ENCODE measurements at places on chromosomes 7 and 10.

DNA sequence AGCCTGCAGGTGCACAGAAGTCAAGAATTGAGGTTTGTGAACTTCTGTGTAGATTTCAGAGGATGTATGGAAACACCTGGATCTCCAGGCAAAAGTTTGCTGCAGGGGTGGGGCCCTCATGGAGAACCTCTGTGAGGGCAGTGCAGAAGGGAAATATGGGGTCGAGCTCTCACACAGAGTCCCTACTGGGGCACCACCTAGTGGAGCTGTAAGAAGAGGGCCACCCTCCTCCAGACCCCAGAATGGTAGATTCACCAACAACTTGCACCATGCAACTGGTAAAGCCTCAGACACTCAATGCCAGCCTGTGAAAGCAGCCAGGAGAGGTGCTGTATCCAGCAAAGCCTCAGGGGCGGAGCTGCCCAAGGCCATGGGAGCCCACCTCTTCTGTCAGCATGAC lies 205.8 kb downstream of the CCSER2 start:
- no peak for DNase-seq

DNA sequence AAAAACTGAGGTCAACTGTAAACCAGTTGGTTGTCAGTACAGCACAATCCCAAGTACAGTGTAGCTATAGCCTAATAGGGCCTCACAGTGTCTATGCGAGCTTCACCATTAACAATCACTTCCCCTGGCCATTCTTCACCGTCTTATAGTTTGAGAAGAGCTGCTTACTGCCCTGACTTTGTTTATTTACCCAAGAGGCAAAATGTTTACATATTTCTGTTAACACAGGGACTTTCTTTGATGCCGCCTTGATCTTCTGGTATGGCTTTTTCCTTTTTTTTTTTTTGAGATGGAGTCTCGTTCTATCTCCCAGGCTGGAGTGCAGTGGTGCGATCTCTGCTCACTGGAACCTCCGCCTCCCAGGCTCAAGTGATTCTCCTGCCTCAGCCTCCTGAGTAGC lies 3.3 kb downstream of the MYOF start:
- no peak for DNase-seq

DNA sequence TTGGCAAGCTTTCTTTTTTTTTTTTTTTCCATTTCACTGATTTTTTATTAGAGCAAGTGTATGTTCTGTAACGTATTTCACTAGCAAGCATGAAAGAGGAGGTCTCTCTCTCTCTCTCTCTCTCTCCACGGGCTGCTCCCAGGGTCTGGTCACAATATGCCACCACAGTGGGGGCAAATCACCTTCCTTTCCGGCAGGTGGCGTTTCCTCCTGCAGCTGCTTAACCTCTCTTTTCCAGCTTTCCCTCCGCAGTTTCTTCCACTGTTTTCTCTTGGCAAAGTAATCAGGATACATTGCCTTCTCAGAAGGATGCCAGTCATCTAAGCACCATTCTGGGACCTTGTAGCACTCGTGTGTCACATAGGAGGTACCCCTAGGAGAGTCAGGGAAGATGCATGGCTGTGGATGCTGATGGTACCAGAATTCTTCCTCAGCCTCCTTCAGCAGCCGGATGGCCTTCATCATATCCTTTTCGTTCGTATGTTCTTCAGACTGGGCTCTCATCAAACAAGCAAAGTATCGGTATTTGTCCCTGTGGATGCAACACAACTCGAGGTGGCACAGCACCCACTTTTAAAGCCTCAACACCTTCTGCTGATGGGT lies 197.3 kb upstream of the PODXL start:
- no peak for DNase-seq

DNA sequence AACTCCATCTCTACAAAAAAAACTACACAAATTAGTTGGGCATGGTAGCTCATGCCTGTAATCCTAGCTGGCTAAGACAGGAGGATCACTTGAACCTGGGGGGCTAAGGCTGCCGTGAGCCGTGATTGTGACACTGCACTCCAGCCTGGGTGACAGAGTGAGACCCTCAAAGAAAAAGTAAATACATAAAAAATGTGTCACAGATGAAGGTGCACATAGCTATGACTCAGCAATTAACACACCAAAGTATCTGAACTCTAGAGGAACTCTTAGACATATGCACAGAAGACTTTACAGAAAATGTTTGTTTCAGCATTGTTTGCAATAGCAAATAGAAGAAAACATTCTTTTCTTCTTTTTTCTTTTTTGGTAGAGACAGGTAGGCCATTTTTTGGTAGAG lies 8.3 kb downstream of the C10orf62 start:
- DNase-seq: no peak

- no peak for DNase-seq
These were observed 583.5 kb downstream of the PARD3 start for GRCh38 chr10:34231441-34232180.

DNA sequence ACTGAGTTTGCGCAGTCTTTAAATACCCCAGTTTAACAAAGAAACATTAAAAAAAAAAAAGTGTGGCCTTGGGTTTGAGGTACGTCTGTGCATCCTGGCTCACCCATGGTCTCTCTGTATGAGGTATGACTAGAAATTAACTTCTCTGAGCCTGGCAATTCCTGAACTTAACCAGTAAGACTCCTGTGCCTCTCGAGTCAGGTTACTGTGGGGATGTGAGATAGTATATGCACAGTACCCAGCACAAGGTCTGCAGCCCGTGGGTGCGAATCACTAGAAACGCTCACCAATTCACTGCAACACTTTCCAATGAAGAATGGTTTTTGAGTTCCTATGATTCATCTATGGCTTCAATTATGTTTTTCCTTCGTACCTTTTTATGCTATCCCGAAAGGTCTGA lies 149.9 kb downstream of the SFMBT2 start:
- DNase-seq: no peak

- DNase-seq: no peak
These were observed at the start of gene SLC25A13 for GRCh38 chr7:96321658-96322372. TSS of gene SLC25A13 (minus strand) at chr7:96322098. CDS start at chr7:96321956, 142 bp downstream.

GRCh38 chr7:151468217-151469018 lies 28.5 kb upstream of the CRYGN start:
- DNase-seq: no peak

DNA sequence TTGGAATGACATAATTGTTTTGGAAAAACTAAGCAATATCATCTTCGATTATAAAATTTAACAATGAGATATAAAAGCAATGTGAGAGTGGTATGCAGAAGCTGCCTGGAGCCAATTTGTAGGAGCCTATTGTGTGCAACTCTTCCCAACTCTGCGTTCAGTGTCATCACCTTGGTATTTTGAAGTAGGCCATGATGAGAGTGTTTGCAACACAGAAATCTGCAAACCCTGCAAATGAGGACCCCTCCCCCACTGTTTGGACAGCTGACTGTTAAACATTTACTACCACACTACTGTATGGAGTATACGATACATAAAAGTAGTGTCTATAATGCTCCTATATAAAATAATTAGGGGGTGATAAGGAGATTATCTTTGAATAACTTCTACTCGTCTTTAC lies 531.3 kb downstream of the ATRNL1 start:
- DNase-seq: no peak

DNA sequence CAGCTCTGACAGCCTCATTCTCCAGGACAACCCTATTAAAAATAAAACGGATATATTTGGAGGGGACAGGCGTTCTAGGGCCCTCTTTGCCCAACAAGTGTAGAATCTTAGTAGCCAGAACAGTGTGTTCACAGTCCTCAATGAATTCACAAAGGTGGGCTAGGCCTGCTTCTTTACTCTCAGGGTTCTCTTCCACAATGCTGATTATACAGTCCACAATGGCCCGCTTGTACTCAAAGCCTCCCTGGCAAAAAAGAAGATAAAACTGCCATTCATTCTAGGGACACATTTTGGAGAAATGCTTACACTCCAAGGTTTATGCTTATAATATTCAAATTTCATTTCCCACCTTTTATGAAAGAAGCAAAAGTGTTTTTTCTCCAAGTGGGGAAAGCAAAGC lies 62.6 kb downstream of the MEST start:
- no peak for DNase-seq

- no peak for DNase-seq
These were observed 304.3 kb downstream of the PTPRN2 start for GRCh38 chr7:158283016-158283974.

GRCh38 chr7:39741942-39742623 lies 118.7 kb downstream of the RALA start:
- no peak for DNase-seq

DNA sequence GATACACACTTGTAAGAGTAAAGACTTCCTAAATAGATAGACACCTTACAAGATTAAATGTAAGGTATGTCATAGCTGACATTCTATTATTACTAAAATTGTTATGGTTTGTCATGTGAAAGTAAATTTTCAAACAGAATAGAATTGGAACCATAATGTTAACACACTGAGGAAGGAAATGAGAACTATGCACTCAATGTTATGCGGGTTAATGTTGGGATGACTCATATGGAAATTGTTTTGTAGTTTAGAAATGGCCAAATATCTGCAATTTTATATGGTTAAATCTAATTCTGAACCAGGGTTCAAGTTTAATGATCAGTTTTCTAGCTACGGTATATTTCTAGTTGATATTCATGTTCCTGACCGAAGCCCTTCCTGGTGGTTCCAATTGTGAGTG lies 214.2 kb upstream of the ADO start:
- DNase-seq: no peak

- no peak for DNase-seq
These were observed 133.5 kb upstream of the PRSS58 start for GRCh38 chr7:142391191-142391992.

GRCh38 chr10:45082176-45082575 lies 81.5 kb downstream of the ZNF22 start:
- DNase-seq: no peak

- no peak for DNase-seq
These were observed 187.5 kb upstream of the NFE2L3 start for GRCh38 chr7:25964483-25964991.

DNA sequence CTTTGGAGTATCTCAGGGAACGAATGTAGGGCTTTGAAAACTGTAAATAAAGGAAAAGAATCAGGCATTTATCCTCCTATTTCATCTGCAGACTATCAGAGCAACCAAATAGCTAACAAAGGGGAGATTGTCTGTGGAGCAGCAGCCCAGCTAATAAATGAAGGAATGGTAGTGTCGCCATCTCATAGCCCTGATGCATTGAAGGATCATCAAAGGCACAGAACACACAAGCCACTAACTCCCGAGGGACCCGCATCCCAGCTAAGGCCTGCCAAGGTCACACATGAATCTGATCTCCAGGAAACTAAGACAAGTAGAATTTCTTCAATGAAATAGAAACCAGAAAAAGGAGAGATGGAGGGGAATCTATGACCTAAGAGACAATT lies 38.2 kb downstream of the CALML5 start:
- DNase-seq: no peak

- no peak for DNase-seq
These were observed 21.1 kb upstream of the ABCC2 start for GRCh38 chr10:99761365-99761764.

DNA sequence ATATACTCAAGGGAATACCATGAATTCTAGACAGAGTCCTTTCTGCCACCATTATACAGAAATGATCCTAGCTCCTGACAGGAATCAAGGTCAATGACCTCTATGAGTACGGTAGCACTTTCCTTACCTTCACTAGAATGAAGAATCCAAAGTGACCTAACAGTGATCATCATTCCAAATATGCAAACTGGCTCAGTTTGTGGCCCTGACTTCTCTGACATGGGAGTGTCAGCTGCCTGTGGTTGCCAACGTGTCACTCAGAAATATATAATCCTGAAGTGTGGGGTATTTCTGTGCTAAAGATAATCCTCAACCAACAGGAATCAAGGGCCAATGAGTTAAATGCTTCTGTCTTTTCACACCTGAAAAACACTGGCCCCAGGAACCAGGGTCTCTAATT lies 45.7 kb downstream of the COPG2 start:
- DNase-seq: no peak

GRCh38 chr7:101838837-101839483 lies 21.5 kb downstream of the CUX1 start:
- no peak for DNase-seq

GRCh38 chr7:140042386-140042670 lies 20.4 kb downstream of the PARP12 start:
- DNase-seq: no peak

GRCh38 chr10:28555358-28555757 lies 22.4 kb downstream of the WAC start:
- DNase-seq: no peak

DNA sequence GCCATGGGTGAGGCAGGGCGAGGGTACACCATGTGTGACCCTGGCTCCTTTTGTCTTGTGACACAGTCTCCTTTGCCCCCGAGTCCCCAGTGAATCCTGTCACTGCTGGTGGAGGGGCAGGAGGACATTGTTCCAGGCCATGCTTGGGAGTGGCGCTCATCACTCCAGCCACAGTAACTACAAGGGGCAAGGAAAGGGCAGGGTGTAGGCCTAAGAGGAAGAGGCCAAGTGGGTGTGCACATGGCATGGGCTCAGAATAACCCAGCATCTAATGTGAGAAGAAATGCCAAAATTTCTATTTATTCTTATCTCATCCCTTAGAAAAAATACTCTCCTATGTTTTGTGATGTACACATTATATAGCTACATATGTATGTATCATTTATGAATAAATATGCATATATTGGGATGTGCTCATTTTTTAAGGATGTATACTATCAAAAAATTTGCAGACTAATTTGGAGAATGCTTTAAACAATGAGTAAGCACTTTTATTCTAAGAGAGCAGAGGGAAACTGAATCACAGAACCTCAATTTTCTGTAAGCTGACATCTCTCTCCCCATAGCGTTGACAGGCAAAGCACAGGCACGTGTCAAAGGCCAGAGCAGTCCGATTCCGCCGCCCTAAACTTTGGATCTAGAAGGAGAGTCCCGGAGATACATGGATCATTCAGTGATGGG lies 36.9 kb downstream of the RNF32 start:
- DNase-seq: no peak
